ENCODE measurements at places on chromosomes 5 and 9.

DNA sequence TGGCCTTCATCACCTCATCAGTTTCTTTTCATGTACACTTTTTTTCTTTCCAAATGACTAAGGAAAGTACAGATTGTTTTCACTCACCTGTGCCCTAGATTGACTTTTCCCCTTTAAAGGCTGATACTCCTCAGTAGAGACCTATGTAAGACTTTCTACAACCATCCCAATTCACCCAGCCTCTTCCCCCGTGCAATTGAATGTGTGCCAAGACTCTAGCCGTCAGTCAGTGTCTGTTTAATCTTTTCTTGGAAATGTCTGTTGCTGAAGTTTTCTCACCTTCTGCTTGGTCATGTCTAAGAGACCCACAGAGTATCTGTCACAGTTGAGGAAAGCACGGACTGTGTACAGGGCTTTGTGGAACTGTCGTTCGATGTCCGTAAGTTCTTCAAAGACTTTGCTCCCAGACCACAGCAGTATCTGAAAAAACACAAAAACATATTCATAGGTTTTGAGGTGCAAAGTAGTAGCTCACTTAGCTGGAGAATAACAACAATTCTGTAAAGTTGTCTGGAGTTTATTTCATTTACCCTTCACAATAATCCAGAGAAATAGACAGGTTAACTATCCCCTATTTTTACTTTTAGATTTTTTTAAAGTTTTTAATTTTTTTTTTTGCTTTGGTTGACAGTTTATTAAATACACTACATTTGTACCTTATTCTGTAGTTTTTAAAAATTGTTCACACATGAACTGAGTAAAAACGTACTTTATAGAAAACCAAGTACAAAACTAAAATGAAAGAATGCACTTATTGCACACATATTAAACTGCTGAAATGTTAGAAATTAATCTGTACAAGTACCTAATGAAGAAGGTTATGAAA, 13.6 kb downstream of the PDE6A start:
- DNase-seq: no peak

DNA sequence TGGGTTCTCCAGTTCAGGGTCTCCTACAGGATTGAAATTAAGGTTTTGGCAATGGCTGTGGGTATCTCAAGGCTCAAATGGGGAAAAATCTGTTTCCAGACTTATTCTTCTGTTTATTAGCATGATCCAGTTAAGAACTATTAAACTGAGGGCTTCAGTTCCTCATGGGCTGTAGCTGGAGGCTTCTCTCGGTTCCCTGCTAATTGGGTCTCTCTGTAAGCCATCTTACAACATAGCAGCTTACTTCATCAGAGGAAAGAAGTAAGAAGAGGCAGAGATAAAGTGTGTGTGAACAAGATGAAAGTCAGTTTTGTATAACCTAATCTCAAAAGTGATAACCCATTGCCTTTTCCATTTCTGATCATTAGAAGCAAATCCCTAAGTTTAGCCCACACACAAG, 391.9 kb downstream of the PSAT1 start:
- DNase-seq: no peak

GRCh38 chr5:62362701-62363100, 41.0 kb downstream of the DIMT1 start:
- DNase-seq: no peak

DNA sequence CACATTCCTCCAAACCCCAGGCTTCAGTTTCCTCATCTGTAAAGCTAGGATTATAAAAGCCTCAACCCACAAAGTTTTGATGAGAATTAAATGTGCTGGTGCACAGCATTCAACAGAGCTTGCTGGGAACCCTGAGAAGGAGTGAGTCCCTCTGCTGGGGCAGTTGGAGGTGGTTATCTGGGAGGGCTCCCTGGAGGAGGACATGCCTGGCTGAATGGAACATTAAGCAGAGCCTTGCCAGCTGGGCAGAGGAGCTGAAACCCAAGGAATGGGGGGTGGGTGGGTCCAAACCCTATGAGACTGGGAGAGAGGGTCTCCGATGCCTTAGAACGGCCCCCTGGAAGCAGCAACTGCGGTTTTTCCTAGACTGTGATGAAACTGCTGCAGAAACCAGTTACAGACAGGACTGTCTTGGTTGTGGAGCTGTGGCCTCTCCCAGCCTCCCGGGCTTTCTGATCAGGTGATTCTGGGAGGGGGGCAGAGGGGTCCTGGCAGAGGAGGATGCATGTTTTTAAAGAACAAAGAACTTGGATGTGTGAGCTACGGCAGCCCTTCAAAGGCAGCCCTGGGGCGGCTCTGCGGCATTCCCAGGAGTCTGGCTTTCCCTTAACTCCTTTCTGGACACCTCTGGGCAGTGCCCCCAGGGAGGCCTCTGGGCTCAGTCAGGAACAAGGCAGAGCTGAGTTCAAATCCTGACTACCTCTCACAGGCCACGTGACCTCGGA, 20.8 kb downstream of the FIBCD1 start:
- DNase-seq: no peak

DNA sequence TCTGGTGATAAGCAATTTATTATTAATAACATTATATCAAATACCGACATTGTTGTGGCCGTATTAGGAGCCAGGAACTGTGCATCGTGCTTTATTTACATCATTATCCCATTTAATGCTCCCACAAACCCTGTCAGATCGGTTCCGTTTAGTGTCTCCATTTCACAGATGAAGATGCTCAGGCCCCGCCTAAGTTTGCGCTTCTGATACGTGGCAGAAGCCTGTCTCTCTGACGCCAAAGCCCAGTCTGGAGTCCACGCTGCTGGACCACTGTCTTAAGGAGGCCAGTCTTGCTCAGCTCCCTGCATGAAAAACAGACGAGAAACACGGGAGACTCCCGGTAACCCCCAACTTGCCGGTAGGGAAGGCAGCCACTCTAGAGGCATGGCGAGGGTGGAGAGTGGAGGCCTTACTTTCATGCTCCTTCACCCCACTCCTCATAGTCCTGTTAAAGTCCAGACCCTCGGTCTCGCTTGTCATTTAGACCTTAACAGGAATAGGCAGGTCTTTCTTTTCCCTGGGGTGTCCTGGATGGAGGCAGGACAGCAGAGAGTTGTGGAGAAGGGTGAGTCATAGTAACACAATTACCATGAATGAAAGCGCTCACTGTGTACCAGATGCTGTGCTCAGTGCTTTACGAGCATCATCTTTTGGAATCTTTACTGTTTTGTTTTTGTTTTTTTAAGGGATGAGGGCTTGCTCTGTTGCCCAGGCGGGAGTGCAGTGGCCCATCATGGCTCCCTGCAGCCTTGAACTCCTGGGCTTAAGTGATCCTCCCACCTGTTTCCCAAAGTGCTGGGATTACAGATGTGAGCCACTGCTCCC, 872 bp downstream of the TXNDC15 start:
- DNase-seq: peak; percentile 81

DNA sequence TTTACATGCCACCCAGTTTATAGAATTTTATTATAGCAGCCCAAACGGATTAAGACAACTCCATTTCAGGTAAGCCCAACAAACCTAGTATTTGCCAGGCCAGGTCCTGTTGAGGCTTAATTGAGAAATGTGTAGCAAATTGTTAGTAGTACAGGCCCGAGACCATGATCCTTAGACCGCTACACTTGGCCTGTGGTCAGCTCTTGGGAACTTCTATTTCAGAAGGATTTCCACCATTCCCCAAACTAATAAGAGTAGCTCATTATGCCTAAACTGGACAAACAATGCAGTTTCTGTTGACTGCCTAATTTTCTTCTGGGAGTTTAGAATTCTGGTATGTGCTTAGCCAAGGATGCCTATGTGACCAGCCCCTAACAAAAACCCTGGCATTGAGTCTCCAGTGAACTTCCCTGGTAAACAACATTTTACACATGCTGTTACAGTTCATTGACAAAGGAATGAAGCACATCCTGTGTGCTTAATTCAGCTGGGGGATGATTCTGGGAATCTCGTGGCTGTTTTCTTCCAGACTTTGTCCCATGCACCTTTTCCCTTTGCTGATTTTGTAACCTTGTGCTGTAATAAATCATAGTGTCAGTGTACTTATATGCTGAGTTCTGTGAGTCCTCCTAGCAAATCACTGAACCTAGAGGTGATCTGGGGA, 5.6 kb upstream of the GPX3 start:
- DNase-seq: no peak

DNA sequence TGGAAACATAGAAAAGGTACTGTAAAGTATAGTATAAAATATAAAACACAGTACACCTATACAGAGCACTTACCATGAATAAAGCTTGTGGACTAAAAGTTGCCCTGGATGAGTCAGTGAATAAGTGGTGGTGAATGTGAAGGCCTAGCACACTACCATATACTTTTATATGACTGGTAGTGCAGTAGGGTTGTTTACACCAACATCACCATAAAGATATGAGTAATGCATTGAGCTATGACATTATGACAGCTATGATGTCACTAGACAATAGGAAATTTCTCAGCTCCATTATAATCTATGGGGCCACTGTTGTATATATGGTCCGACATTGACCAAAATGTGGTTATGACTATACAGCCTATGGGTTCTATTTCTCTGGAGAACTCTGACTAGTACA, 291.8 kb upstream of the ACTBL2 start:
- no peak for DNase-seq

DNA sequence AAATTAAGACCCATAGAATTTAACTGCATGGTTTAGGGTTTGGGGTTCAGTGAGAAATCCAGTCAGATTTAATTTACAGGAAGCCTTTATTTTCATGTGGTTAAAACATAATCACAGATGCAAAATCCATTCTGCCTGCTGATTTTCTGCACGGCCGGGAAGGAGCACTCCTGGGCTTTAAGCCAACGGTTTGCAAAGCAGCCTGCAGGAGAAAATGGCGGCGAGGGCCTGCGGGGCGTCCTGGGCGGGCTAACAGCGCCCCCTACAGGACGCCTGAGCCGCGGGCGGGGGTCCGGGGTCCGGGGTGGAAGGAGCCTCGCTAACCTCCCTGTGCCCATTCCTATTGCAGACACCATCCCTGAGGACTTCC, 47.6 kb downstream of the THBS4 start:
- DNase-seq: peak; percentile 69

DNA sequence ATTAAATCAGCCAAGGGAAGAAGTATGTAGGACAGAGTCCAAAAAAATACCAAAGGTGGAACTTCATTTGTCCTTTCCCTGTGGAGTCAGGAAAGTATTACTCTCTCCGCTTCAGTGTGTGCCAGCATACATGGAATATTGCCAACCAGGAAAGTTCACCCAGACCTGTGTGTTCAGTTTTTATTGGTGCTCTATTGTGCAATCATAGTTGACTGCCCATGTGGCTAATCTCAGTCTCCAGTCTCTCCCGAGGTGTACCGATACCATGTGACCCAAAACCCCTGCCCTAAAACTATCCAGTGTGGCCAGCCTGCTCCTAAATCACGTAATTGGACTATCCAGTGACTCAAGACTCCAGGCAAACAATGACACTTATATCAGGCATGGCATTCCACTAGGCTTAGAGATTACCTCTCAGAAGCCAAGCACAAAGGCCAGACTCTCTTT, 38.8 kb downstream of the NFX1 start:
- peak; percentile 91 for DNase-seq

DNA sequence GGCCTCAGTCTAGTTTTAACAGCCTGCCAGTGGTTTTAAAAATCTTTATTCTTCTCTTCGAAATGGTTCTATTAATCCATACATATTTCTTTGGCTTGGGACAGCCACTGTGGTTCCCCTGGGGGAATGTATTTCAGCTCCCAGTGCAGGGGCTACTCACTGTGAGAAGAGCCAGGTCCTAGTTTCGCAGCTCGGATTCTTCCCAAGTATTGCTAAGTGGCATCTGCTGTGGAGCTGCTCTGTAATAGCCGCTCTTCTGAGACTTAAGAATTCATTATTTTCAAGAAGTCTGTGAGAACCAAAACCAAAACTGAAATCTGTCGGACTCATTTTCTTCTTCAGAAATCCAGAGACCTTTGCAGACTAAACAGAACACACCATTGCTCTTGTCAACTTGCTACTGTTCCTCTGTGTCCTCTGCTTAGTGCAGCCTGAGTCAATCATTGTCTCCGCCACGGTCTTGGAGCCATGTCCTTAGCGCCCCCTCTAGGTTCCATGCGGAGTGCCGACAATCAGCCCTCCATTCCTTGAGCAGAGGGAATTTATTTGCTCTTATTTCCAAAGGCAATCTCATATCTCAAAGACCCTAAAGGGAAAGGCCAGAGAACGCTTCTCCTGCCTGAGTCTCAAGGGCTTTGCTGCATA, 478.2 kb downstream of the SPATA31D1 start:
- no peak for DNase-seq

DNA sequence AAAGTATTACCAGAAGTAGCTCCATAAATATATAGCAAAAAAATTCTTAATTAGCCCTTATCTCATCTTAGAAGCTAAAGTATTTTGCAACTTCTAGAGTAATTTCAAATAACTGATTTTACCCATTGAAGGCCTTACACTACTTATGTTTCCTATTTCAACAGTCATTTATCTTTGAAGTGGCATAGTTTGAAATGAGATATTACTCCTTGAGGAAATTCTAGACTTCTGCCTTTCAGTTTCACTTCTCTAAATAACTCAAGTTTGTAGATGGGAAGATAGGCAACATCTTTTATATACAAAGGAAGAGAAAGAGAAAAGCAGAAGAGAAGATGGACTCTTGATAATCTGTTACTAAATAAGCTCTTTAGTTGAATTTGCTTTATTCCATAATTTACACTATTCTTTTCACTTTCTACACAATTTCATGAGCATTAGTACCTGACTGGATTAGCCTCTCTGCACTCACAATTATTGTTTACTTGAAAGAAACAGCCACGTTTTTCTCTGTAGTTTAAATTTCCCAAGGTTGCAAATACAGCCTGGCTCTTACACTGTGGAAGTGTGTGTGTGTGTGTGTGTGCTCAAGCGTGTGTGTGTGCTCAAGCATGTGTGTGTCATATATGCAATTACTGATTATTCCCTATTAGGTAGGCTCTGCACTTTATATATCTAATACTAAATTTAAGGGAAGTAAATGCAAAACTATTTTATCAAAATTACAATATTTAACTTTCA, 60.6 kb upstream of the EMB start:
- no peak for DNase-seq

GRCh38 chr5:2224689-2225088, 342.0 kb upstream of the IRX4 start:
- no peak for DNase-seq

- DNase-seq: peak; percentile 28
These were observed 28.7 kb downstream of the ENHO start for GRCh38 chr9:34493972-34494535.

GRCh38 chr9:21945606-21946005, 48.6 kb downstream of the CDKN2A start:
- no peak for DNase-seq

- no peak for DNase-seq
These were observed 175.6 kb downstream of the HSD17B3 start for GRCh38 chr9:96126321-96126881.

DNA sequence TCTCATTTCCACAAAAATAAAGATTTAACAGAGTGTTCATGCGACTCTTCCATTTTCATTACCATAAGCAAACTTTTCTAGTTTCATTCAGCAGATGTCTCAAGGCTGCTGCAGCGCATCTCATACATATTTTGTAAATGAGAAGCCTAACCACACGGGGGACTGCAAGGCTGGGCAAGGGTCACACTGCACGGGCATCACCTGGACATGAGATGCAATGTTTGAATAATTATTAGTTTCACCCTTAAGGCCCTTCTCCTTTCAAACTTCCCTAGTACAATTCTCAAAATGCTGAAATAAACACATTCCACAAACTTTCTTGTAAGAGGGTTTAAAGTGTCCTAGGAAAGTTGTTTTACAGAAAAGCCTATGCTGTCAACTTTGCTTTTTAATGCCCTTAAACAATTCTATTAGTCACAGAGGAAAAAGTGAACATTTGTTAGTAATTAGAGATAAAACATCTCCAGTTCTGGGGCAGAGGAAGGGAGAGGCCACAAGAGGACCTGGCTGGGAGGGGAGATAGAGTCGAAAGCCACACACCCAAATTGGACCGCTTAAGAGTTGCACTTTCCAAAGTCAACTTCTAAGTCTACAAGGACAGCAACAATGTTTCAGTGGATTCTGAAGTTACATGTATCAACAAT, 1.3 kb downstream of the DENND1A start:
- peak; percentile 47 for DNase-seq

All from foreskin fibroblast (primary cell).